ENCODE measurements at places on chromosomes 5 and 9.

DNA sequence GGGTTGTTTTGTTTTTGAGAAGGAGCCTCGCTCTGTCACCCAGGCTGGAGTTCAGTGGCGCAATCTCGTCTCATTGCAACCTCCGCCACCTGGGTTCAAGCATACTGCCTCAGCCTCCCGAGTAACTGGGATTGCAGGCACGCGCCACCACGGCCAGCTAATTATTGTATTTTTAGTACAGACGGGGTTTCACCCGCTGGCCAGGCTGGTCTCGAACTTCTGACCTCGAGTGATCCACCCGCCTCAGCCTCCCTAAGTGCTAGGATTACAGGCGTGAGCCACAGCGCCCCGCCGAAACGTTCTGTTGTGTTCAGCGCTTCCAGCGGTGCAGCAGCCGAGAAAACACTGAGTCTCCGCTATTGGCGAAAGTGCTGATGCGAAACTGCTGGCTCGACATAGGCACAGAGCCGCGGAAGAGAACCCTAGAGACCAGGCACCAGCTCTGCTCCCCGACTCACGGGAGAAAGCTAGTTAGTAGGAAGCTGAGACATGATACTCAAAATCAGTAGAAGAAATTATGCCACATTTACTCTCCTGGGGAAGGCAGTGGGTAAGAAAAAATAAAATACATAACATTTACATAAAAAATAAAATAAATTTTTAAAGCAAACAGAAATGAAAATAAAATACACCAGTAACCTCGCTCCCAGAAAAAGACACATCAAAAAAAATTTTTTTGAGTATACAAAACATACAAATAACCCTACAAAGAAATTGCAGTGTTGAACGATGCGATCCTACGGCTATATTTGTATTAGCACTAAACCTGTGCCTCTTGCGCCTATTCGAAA, 31.6 kb downstream of the ANXA2R start:
- DNase-seq: peak; percentile 94

GRCh38 chr5:18560602-18561001, 926.3 kb downstream of the TAF11L14 start:
- no peak for DNase-seq

DNA sequence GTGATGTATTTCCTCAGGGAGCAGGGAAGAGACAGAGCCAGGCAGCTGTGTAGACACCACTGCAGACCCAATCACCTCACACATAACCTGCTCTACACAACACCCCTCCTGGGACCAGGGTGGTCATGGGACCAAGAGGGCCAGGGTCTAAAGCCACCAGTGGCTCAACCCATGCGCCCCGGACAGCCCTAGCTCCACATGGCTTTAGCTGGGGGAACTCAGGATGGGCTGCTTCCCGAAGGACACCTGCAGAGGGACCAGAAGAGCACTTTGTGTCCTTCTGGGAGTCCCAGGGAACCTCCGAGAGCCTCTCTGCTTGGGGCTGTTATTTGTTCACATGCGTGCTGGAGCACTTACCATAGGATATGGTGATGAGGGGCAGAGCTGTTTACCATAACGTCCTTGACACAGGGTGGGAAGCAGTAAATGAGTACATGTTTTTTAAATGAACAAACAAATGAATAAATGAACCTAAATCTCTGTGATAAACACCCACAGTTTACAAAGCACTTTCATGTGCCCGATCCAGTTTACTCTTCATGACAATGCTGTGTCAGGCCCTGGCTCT, 12.3 kb downstream of the SEPTIN8 start:
- DNase-seq: no peak

- DNase-seq: no peak
Measured at GRCh38 chr5:138895918-138896317, 20.8 kb upstream of the LRRTM2 start.

- no peak for DNase-seq
Measured at GRCh38 chr5:167052791-167053190, 1238.7 kb upstream of the WWC1 start.

DNA sequence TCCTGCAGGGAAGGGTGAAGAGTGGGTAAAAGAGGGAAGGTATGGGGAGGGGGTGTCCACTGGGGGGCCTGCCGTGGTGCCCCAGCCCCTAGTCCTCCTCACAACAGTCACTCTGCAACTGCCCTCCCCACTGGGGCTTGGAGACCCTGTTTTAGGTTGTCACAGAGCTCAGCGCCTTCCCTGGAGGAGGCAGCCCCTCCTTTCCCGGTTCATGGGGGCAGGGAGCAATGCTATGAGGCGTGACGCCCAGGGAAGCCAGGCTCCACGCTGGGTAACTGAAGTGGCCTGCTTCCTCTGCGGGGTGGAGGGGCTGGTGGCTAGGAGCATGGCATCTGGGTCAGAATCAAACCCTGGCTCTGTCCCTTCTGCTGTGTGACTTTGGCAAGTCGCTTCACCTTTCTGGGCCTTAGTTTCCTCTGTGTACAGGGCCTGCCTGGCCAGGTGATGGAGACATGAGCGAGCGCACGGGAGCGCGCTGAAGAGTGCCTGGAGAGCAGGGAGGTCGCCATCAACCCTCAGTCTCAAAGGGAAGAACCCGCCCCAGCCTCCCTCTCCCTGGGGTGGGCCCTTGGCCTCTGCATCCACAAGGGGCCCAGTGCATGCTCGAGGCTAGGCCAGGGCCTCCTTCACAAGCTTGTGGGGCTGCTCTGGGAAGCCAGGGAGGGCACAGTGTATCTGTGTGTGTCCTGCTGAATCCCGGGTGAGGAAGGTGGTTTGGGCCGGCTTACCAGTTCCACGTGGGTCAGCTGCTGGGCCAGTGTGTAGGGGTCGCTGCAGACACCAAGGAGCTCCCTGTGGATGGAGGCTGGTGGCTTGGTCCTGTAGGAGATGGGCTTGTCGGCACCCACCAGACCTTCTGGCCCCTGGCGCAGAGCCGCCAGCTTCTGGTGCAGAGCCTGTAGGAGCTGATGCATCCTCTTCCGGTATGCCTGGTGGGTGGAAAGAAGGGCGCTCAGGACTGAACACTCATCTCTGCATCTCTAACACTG, 56.4 kb upstream of the RNF130 start:
- DNase-seq: no peak

DNA sequence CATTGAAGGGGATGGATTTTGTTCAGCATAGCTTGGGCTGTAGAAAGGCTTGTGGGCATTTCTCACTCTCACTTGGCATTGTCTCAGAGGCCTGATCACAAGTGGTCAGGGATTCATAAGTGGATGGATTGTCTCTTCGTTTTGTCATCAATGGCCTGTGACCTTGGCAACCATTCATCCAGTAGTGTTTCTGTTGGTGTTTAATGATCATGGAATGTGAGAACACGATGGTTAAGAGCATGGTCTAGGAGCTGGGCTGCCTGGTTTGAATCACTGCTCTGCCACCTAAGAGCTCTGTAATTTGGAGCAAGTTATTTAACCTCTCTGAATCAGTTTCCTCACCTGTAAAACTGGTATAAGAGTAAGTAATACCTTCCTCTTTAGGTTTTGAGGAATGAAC, 430.1 kb upstream of the MEF2C start:
- DNase-seq: no peak

- DNase-seq: no peak
Measured at GRCh38 chr5:172699423-172699822, 58.4 kb downstream of the NEURL1B start.

GRCh38 chr9:2567922-2568321, 53.7 kb upstream of the VLDLR start:
- DNase-seq: no peak

DNA sequence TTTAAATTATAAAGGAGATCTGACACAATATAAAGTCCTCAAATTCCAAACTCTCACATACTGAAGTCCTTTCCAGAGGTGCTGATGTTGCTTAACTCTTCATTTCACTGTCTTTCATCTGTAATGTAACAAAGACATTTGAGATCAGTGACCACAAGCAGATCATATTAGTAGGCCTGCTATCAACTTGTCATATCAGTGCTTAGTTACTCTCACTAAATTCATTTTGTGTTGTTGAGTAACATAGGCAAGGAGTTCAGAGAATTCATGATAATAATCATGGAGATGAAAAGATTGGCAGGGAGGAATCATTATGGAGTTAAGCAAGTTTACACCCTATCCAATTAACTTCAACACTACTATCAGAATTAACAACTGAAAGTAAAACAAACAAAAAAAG, 571.0 kb upstream of the ARRDC3 start:
- DNase-seq: no peak

- DNase-seq: no peak
Measured at GRCh38 chr9:15310107-15310850, 3.3 kb upstream of the TTC39B start.

DNA sequence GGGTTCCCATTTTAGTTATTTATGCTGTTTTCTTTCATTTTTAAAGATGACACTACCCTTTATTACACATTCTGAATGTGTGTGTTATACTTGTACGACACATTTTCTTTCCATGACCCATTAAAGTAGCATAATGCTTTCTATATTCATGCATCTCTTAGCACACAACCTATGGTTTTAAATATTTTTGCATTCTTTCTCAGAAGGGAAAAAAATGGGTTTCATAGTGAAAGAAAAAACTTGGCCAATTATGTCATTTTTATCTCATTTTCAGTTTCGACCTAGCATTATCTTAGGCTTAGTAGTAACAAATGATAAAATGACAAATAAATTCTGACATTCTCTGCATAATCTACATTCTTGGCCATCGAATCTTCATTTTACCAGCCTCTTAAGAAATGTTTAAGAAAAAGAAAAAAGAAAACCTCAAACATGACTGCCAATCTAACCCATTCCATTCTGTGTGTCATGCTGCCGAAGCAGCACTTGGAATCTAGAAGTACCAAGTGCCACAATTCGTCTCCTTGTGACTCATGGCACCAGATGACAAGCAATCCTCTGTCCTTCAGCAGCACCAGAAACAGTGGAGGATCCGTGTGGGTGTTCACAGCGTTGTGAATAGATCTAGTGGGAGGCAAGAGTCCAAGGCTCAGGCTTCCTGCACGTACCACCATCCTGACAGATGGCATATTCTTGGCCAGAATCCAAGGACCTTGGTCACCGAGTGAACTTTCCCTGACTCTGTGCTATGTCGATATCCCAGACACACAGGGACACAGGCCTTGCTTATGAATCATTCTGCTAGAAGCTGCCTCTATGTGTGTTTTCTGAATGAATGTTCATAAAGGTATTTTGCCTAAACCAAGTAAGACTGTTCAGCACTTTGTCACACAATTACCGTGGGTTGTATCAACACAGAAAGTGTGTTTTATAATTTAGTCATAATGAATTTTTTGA, 502.7 kb downstream of the NR2F1-AS1 start:
- DNase-seq: no peak

GRCh38 chr9:131045300-131046092, 36.5 kb downstream of the LAMC3 start:
- DNase-seq: no peak

DNA sequence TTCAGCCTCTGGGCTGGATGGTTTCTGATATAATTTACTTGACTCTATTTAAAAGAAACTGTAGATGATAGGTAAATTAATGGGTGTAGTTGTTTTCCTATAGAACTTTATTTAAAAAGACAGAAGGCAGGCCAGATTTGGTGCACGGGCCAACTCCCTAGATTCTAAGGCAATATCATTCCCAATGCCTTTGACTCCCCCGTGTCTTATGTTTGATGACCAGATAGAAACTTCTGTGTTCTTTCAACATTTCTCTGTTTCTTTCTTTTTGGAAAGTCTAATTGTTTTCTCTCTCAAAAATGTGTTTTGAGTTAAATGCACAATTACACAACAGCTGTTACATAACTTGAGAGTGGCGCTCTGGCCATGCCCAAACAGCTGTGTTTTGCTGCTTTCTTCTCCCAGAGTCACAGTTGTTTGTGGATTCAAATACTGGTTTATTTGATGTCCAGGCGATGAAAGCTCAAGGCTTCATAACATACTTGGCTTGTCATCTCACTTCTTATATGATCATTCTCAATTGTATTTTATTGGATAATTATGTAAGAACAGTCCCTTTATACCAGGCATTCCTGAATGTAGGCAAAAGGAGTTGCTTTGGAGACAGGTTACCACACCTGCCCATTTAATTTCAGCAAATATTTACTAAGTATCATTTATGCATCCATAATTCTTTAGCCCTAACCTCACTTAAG, 1.7 kb upstream of the ALDH1A1 start:
- DNase-seq: no peak

GRCh38 chr9:114272739-114273431, 50.0 kb upstream of the ORM1 start:
- DNase-seq: no peak

DNA sequence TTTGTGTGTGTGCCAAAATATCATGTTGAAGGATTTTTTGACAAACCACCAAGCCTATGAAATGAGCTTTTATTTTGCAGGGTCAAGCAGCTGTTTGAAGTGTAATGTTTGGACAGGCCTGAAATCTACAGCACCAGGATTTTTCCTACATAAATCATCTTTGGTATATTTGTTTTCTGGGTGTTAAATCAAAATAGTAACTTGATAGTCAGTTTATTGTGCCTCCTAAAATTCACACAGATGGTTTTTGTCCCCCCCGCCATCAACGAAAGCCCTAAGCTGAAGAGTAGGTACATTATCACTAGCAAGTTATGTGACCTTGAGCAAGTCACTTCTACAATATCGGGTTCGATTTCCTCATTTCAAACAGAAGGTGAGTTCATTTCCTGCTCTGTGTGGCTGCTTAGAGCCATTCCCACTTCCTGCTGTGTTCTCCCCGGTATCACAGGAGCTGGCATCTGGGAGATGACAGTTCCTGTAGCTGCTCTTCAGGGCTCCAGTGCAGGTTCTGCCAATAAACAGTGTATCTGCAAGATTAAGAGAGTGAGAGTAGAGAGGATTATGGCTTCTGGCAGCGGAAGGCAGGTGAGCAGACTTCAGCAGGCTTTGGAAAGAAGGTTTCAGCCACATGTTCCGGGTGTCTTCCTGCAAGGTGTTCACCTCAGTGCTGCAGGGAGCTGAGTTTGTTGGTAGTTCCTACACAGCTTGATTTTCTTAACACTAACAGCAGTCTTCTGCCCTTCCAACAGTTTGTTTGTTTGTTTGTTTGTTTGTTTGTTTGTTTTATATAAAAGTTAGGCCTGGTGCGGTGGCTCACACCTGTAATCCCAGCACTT, 48.4 kb upstream of the GNE start:
- DNase-seq: no peak

DNA sequence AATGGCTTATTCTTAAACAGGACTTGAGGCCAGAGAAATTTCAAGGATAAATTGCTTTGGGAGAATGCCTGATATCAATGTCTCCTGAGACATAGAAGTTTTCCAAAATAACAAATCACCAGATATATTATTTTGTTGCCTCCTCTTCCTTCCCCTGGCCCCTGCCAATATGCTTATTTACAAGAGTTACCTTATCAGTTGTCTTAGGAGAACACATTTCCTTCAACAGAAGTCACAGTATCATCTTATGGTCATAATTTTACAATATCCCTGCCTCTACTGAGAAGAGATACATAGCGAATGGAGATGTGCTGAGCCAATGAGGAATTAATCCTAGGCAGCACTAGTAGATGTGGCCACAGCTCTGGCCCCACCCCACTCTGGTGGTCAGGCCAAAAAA, 43.1 kb downstream of the TMEM252 start:
- DNase-seq: no peak

GRCh38 chr5:33675958-33676464, 215.8 kb downstream of the ADAMTS12 start:
- no peak for DNase-seq

- no peak for DNase-seq
Measured at GRCh38 chr5:140258016-140258415, 44.9 kb downstream of the PFDN1 start.

Data from NCI-H187 (cell line).